LoVo (cell line): ENCODE measurements at places on chromosomes 12 and 14.

DNA sequence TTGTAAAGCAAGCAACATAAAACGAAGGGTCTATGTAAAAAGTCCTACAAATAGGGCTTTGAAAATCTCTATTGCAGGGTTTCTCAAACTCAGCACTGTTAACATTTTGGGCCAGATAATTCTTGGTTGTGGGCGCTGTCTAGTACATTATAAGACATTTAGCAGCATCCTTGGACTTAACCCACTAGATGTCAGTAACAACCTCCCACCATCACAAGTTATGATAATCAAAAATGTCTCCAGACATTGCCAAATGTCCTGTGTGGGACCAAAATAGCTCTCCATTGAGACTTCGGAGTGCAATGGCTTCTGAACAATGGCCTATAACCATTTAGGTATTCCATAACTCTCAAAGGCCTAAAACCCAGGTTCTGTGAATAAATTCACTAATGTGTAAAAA, 22.9 kb upstream of the DHRS7 start:
- no peak for DNase-seq

DNA sequence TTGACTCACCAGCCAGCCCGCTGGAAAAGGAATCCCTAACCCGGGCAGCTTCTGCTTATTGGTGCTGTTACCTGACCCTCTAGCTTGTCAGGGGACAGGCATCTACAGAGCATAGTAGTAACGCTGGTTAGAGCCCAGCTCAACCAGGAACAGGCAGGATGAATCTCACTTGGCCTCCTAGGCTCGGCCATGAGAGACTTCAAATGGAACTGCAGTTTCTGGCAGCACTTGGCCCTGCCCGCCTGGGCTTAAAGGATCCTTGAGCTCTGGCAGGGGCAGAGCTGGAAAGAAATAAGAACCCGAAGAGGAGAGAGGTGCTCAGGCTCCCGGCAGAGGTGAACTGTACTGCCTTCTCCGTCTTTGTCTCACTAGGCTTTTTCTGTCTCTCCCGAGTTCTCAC, 2.3 kb upstream of the LHX5 start:
- DNase-seq: no peak

DNA sequence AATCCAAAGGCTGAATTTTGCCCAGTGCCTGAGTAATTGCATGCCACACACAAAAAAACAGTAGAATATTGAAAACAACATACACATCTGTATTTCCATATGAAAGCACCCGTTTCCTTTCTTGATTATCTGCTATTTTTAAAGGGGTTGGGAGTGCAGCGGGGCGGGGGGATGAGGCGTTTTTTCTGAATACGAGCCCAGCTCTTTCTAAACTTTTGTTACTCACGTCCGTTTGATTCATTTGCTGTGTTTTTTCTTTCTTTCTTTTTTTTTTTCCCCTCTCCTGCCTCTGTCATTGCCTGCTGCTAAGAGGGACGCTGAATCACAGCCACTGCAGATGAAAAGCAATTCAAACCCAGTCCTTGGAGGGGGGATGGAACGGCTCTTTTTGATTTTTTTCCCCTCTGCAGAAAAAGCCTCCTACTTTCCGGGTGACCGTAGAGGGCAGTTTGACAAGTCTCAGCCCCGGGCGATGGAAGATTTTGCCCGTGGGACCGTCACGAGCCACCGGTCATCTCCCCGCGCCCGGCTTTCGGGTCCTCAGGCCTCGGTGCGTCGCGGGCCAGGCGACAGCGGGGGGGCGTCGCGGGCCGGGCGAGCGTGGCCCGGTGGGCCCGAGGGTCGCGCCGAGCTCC, 572 bp upstream of the RASSF8 start:
- no peak for DNase-seq

DNA sequence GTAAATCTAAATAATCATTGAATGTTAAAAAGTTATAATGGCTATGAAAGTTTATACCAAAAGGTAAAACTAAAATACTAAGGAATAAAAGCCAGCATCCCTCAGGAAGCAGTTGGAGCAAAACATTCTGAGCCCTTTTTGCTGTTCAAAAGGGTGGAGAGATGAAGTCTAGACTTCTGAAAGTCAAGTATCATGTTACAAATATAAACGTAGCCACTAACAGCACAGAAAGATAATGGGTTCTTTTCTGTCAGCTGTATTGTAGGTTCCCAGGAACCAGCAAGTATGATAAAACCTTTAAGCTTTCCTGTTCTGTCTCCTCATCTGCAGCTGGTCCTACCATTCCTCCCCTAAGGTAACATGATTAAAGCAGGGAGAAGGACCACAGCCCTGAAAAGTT, 16.4 kb upstream of the PLD4 start:
- no peak for DNase-seq

GRCh38 chr14:68651652-68652432, 141.0 kb downstream of the ZFP36L1 start:
- DNase-seq: no peak
